Stomach (tissue), 19 donors: ENCODE measurements at places on chromosomes 7 and 10. TPM values are rescaled to one million over a fixed set of nuclear protein-coding genes. Genes with fewer than 3 reads are reported as not detected.

DNA sequence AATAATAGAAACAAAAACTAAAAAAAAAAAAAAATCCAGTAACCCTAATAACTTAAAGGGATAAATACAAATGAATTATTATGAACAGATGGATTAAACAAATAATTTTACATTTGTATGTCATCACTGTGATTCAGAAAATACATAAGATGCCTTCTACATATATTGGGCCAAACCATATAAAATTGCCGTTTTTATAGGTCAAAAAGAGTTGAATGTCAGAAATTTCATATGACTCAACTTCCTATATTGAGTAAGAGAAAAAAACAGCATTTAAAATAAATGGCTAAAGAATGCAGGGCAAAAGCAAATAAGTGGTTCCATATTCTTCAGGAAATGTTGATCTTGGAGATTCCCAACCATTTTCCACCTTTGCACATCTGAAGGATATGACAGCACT, 9.4 kb downstream of the SLC35B4 start:
- H3K36me3 ChIP-seq = peaks cover 55% of the 10 kb centered on the region
- no peaks in the 10 kb centered on the region for H3K27me3 ChIP-seq
- H3K4me1 ChIP-seq = no peaks in the 10 kb centered on the region
- no peak overlapping the region for H3K27ac ChIP-seq
- no peak overlapping the region for H3K4me3 ChIP-seq
- DNase-seq = no peak

DNA sequence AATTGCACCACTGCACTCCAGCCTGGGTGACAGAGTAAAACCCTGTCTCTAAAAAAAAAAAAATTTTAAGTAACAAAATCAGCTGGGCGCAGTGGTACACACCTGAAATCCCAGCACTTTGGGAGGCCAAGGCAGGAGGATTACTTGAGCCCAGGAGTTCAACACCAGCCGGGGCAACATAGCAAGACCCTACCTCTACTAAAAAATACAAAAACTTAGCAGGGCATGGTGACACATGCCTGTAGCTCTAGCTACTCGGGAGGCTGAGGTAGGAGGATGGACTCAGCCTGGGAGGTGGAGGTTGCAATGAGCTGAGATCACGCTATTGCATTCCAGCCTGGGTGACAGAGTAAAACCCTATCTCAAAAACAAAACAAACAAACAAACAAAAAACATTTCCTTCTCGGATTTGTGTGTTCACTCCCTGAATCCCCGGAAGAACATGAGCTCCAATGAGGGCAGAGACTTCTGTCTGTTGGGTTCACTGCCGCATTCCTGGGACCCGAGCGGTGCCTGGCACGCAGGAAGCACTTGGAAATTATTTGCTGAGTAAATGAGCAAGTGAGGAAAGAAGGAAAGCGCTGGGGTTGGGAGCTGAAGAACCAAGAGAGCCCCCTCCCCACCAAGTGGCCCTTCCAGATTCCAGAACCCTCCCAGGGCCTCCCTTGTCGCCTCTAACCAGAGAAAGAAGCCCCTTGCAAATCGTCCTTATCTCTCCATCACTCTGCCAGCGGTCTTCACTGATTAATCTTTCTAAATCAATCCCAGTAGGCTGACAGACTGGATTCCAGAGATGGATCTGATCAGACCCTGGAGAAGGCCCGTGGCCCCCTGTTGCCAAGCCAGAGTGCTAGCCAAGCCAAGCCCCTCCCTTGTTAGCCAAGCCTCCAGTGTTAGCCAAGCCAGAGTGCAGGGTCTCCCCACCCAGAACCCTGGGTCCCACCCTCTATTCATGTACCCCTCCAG, 6.2 kb downstream of the TNRC18 start:
- H3K4me3 ChIP-seq = peak overlapping the region; percentile 84
- peak overlapping the region; percentile 94 for H3K27ac ChIP-seq
- peaks cover 68% of the 10 kb centered on the region for H3K4me1 ChIP-seq
- peak; percentile 71 for DNase-seq
- H3K36me3 ChIP-seq = no peaks in the 10 kb centered on the region
- H3K27me3 ChIP-seq = no peaks in the 10 kb centered on the region

GRCh38 chr7:318878-319661, 29.1 kb downstream of the FOXL3 start:
- H3K36me3 ChIP-seq = no peaks in the 10 kb centered on the region
- DNase-seq = peak; percentile 80
- H3K27ac ChIP-seq = peak overlapping the region; percentile 81
- no peaks in the 10 kb centered on the region for H3K27me3 ChIP-seq
- peaks cover 31% of the 10 kb centered on the region for H3K4me1 ChIP-seq

The SYPL1 gene
- total RNA-seq = 5.2 TPM

The THSD7A gene
- 0.29 TPM for total RNA-seq

The NKX1-2 gene
- total RNA-seq = not detected
